ENCODE measurements at places on chromosomes 11 and 22.

DNA sequence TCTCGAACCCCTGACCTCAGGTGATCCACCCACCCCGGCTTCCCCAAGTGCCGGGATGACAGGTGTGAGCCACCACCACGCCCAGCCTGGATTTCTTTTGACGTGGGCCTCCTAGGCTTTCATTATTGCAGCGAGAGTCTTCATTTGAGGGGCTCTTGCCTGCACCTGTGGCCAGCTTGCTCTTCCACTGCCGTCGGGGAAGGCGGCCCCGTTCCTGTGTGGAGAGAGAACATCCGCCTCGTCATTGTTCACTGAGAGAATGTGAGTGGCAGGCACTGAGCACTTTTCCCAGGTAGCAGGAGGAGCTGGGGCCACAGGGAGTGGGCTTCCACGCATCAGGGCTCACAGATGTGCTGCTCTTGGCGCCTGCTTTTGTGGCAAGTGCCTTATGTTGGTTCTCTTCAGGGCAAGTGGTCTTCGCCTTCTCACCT lies 365.0 kb downstream of the TBC1D22A start:
- no peak for DNase-seq

- no peak for DNase-seq
Measured at GRCh38 chr11:2812371-2812991, 73.1 kb downstream of the CDKN1C start.

DNA sequence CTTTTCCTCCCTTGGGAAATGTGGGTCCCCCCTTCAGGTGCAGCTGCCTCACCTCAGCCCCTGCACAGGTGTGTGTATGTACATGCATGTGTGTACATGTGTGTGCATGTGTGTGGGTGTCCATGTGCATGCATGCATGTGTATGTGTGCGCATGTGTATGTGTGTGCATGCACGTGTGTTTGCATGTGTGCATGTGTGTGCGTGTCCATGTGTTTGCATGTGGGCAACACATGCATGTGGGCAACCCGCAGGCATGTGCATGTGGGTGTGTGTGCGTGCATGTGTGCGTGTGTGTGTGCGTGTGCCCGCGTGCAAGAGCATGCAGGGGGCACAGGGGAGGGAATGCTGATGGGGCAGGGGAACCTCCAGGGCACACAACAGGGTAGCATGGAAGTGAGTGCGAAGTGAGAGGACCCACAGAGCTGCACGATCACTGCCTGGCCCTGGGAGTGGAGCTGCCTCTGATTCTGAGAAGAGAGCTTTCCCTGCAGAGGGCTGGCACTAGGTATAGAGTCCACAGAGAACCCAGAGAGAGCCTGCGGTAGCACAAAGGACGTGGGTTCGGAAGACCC lies 14.6 kb upstream of the BAIAP2L2 start:
- no peak for DNase-seq

- no peak for DNase-seq
Measured at GRCh38 chr11:14454861-14455632, 44.6 kb downstream of the COPB1 start.

DNA sequence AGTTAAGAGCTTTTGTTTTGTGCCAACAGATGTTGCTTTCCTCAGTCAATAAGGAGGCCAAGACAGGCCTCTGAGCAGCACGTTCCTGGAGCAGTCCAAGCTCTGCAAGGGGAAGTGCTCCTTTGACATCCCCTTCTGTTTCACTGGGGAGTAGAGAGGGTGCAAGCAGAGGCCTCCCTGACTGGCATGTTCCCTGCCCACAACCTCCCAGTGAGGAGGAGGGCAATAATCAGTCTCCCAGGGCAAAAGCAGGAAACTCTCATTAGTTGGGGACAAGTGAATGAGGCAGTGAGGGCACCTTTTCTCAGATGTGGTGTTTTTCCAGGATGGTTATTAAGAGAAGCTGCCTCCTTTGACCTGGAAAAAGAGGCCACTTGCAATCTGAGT lies 79.5 kb upstream of the ZBED5 start:
- no peak for DNase-seq

- DNase-seq, result no peak
Measured at GRCh38 chr11:26946257-26946716, 47.6 kb upstream of the FIBIN start.

DNA sequence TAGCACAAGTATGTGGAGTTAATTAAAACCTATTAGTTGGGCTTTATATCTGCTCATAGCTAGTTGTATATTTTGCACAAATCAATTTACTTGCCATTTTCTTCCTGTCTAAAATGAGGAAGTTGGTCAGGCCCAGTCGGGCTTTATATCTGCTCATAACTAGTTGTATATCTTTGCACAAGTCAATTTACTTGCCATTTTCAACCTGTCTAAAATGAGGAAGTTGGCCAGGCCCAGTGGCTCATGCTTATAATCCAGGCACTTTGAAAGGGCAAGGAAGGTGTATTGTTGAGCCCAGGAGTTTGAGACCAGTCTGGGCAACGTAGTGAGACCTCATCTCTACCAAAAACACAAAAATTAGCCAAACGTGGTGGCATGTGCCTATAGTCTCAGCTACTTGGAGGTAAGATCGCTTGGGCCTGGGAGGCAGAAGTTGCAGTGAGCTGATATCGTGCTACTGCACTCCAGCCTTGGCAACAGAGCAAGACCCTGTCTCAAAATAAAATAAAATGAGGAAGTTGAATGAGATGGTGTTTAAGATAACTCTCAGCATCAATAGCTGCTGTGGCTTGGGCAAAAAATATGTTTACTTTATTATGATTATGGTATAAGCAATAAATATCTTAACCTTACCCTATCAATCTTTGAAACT lies 1558.6 kb upstream of the RAG2 start:
- DNase-seq, result no peak

- no peak for DNase-seq
Measured at GRCh38 chr11:128208329-128209137, 378.8 kb downstream of the ETS1 start.

- no peak for DNase-seq
Measured at GRCh38 chr11:57438345-57439285, 11.7 kb upstream of the SLC43A3 start.

DNA sequence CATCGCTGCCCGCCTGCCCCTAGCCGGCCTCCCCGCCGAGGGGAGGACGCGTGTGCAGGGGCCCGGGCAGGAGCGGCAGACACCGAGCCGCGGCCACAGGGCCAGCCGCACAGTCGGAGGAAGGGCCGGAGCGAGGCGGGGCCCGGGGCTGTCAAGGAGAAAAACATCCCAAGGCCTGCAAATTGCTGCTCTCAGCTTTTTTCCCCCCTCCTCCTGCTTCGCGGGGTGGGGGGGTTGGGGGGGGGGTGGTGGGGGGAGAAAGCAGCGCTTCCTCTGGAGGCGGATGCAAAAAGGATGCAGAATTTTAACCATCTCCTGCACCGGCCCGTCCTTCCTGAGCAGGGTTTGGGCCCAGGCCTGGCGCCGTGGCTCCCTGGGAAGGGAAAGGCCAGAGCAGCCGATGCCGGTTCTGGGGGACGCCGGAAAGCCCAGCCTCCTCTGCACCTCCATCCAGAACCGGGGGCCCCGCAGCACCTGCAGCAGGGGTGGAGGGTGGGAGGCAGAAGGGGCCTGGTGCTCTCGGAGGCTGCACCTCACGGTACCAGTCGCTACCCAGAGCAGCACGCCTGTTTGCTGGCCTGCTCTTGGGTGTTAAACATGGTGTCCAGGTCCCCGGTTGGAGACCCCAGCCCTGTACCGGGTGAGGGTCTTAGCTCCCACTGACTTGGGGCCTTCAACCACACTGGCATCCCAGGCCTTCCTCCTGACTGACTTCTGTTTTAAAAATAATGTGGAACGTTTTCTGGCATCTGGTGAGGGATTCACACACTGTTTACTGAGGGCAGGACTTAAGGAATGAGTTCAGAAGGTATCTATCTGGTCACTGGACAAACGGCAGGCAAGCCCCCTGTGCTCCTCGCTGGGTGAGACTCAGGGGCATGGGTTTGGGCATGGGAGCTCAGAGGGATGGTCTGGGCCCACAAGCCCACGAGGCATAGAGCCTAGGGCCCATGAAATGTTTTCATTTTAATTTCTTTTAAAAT lies 77.4 kb upstream of the WNT7B start:
- no peak for DNase-seq

- DNase-seq, result no peak
Measured at GRCh38 chr11:68665436-68665835, 18.9 kb upstream of the GAL start.

- DNase-seq, result no peak
Measured at GRCh38 chr22:32378707-32379272, 21.1 kb downstream of the RFPL3 start.

- no peak for DNase-seq
Measured at GRCh38 chr11:78277314-78277994, 88.7 kb downstream of the USP35 start.

DNA sequence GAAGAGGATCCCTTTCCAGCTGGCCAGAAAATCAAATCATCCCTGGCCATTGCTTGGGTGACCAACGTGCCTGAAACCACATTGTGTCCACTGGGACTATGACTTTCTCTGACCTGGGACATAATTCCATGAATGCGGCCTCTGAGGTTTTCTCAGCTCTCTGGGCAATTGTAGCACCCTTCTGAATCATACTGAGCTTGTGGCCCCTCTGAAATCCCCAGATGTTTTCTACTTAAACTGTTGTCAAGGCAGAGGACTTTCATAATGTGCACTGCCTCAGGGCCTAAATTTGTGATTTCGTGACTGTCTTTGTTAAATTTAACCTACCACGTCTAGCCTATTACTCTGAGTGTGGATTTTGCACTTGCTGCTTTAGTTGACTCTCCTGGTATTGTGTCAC lies 321.1 kb upstream of the PLET1 start:
- no peak for DNase-seq

- DNase-seq, result no peak
Measured at GRCh38 chr22:30186041-30186440, 60.5 kb downstream of the LIF start.

DNA sequence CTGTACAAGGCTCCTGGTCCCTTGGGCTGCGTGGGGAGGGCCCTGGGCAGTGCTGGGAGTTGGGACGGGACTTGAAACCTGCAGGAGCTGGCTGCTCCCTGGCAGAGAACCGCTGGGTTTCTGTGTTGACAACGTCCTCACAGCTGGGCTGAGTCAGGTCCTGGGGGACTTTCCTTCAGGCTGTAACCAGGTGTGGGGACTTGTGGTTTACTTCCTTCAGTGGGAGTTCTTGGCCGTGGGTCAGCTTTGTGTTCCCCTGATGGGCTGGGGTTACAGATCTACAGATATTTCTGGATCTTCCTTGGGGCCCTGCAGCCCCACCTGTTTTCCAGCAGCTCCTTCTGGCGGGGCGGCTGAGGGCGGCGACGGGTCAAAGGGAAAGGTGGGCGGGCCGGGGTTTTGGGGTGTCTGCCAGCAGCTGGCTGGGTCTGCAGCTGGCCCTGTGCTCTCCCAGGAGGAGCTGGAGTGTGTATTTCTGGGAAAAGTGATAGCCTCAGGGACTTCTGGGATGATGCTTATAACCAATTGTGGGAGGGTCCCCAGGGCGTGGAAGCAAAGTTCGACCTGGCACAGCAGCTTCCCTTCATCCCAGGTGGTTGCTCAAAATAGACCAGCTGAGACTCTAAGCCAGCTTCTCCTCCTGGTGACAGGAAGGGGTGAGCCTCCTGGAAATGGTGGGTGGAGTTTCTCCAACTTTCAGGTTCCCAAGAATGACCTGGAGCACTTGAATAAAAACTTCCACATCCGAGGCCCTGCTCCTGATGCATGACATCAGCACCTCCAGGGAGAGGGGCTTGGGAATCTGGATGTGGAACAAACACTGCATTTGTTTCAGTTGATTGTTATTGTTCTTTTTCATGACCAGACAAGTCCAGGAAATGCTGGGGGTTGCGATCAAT lies 19.1 kb downstream of the ST14 start:
- DNase-seq, result no peak

GRCh38 chr11:61542024-61542461 lies 33.5 kb downstream of the LRRC10B start:
- DNase-seq, result no peak

DNA sequence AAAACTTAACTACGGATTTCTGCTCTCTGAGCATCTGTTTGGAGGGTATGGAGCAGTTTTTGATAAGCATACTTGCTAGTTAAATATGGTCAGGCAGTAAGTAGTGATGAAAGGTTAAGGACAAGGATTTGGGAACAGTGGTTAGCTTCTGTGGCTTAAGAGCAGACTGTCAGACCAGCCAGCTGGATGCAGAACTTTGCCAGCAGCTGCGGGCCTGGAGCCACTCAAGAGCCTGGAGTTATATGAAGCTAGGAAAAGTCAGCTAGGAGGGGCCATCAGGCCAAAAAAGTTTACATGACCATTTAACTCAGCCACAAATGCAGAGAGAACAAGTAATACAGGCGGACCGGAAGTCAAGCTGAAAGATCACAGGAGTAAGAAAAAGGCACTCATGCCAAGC lies 1817.7 kb downstream of the LRRC4C start:
- DNase-seq, result no peak

DNA sequence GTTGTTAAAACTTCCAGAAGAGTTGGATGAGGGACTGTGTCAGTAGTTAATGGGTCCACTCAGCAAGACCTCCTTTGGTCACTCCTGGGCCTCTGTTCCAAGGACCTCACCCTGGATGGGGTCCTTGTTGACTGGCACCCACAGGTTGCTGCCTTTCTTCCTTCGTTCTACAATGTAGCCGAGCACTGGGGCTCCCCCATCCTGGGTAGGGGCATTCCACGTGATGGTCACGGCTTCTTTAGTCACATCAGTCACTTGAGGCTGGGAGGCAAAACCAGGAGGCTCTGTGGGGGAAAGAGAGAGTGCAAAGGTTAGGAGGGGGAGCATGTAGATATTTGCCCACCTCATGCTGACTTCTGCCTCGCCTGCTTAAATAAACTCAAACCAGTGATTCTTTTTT lies 12.0 kb downstream of the TMEM86A start:
- no peak for DNase-seq

DNA sequence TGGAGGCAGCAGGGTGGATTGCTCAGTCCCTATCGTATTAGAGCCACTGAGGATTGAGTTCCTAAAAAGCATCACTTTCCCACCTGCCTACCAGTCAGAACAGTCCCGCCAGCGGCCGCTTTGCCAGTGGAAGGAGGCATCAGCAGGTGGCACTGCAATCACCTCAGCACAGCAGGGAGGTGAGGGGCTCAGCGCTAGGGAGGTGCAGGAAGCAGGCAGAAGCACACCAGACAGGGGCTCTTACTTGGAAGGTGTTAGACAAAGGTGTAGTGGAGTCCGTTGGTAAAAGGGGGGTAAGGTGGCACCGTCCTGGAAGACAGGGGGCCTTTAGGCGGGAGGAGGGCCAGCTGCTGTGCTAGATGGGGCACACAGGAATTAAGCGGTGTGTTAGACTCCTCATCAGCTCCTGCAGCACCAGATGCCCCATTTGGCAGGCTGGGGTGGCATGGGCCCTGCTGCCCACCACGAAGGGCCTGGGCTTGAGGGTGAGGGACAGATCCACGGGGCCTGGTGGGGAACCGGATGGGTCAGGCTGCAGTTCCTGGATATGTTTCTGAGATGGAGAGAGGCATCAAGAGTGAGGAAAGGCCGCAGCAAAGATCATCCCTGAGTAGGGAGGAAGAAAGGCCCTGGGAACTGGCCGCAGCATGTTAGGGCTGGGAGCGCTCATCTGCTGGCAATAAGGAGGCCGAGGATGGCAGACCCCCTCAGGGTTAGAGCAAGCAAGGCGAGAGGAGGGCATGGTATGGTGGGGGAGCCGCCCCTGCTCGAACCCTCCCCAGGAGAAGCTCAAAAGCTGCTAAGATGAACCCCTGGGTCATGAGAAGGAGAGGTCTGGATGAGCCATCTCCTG lies 42.5 kb downstream of the C11orf58 start:
- DNase-seq, result no peak
